ENCODE measurements at places on chromosomes 6 and 20.
A peak's percentile ranks its signal among the peaks of the same experiment; 100 is the strongest.

- DNase-seq = no peak
These were observed 130.0 kb upstream of the TCF21 start for GRCh38 chr6:133758815-133759335.

DNA sequence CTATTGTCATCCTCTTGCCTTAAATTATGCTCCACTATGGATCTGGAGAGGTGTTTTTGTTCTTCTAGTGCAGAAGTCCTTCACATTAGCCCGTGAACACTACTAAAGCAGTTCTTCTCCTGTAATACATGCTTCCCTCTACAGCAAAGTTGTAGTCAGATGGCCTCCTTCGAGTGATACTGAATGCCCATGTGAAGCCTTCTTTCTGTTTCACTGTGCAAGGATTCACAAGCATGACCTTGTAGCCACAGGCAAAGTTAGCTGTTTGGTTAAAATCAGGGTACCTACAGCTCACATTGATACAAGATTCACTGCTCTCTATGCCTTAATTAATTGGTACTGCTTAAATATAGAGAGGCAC lies 47.6 kb downstream of the ARHGAP18 start:
- no peak for DNase-seq

- DNase-seq = peak; percentile 39
These were observed 42.0 kb upstream of the LY86 start for GRCh38 chr6:6546318-6547109.

- DNase-seq = no peak
These were observed 133.1 kb downstream of the SOX4 start for GRCh38 chr6:21726676-21727075.

DNA sequence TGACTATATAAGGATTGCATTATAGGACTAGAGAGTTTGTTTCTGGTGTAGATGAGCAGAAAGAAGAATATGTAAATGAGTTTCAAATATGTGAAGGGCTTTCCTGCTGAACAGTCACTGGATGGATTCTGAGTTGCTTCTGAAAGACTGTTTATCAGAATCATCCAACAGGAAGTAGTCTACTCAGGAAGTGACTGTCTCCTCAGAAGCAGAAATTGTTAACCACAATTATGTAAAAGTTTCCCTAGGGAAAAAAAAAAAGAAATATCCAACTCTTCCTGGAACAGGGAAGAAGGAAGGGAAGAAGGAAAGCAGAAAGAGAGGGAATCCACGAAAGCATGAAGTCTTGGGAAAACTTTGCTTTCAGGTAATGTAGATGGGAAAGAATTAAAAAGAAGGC lies 138.9 kb downstream of the TENT5A start:
- no peak for DNase-seq

- DNase-seq = no peak
These were observed 27.0 kb upstream of the FRMD1 start for GRCh38 chr6:168105813-168106632.

DNA sequence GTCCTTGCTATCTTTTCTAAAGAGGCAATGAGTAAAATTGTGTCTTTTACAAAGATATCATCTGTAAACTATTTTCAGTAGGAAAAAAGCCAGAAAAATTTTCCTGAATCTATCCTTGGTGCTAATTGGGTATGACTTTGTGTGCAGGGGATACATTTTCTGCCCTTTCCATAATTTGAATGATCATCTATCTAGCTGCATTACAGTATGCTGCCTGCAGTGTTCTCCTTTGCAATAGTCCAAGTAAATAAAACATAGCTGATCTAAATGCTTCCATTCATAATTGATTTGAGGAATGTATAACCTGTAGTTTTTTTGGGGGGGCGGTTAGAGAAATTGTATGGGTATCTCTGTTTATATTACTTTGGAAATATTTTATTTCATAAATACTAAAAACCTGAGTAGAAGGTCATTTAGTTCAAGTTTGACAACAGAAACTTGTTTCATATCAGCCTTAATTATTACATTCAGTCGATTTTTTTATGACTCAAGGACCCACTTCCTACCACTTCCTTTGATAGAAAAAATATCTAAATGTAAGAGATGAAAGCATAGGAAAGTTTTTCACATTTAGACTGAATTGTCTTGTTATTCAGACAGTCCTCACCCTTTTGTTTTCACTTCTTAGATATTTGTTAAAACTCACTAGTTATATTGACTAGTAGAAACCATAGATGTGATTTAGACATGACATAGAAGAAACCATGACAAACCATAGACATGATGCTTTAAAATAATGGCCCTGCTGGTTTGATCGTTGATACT lies 75.3 kb downstream of the AIG1 start:
- no peak for DNase-seq

GRCh38 chr6:114020196-114020595 lies 49.2 kb upstream of the HDAC2 start:
- no peak for DNase-seq

DNA sequence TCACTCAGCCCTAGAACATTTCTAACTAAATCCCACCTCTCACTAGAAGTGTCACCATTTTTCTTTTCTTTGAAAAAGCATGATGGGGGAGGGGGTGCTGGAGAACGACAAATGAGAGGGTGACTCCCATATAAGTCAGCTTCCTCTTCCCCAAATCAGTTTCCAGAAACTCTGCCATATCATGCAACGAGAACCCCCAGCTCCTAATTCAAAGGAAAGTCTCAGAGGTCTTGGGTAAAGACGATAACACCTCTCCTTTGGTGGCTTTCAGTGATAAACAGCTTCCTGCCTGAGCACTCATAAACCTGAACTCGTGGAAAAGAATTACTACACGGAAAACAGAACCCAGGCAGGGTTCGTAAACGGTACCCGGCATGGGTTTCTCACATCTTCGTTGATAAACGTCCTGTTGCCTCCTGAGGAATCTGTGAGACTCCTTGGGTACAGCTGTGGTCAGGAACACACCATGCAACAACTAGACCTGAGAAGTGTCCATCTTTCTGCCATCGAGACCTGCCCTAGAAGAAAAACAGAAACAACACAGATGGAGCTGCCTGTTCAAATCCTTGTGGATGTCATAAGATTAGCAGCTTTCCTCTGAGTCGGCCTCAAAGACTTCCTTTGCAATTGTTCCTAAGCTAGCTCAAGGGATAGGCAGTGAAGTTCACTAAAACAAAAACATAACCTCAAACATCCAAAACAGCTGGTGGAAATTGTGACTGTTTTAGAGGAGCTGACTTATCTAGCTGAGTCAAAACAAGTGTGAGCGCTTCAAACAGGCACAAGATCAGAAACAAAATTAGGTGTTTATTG lies 185.8 kb upstream of the PRDM1 start:
- DNase-seq = peak; percentile 36

- DNase-seq = no peak
These were observed 25.5 kb downstream of the TTBK1 start for GRCh38 chr6:43268782-43269272.

- no peak for DNase-seq
These were observed 63.3 kb downstream of the DLL1 start for GRCh38 chr6:170227521-170227983.

DNA sequence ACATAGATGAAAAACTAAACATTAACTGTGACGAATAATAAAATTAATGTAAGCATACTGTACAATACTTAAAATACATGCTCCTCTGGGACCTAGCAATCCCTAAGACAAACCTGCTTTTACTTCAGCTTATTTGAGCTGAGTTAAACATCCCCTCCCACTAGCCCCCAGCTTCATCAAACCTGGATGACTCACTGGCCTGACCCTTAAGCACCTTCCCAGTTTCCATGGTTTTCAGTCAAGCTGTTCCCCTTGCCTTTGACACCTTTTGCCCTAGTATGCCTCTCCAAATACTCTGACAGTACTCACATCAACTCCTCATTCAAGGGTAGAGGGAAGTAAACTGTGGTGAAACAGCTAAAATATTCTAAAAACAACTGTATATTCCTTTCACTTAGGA lies 4.2 kb downstream of the ELOVL4 start:
- no peak for DNase-seq

DNA sequence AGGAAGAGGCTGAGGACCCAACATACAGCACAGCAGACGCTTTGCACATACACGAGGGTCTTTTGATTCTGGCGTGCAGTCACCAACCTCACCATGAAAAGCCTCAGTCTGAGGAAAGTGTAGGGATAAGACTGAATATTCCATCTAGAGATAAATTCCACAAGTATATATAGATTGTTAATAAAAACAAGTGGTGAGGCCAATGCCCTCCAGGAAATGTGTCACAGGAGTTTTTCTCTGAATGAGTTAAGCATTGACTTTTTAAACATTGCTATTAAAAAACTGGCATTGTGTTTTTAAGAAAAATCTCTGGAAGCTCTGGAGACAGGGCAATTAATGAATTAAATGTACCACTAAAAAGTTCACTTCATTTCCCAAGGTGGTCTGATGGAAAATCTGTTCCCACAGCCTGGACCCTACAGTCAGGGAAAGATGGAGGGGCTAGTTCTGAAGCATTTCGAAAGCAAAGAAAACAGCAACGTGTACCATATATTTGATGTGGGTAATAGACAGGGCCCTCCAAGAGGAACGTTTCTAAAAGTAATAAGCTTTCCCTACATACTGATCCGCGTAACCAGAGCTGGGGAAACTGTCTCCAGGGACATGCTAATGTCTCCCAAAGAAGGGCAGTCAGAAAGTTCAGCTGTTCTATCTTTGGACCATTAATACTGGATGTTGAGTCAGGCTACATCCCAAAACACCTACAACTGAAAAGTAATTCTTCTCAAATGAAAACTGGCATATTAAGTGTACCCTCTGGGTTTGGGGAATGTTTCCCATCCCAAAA lies 301.1 kb downstream of the FOXC1 start:
- DNase-seq = no peak

GRCh38 chr6:165732696-165733488 lies 69.9 kb upstream of the PDE10A start:
- DNase-seq = no peak

DNA sequence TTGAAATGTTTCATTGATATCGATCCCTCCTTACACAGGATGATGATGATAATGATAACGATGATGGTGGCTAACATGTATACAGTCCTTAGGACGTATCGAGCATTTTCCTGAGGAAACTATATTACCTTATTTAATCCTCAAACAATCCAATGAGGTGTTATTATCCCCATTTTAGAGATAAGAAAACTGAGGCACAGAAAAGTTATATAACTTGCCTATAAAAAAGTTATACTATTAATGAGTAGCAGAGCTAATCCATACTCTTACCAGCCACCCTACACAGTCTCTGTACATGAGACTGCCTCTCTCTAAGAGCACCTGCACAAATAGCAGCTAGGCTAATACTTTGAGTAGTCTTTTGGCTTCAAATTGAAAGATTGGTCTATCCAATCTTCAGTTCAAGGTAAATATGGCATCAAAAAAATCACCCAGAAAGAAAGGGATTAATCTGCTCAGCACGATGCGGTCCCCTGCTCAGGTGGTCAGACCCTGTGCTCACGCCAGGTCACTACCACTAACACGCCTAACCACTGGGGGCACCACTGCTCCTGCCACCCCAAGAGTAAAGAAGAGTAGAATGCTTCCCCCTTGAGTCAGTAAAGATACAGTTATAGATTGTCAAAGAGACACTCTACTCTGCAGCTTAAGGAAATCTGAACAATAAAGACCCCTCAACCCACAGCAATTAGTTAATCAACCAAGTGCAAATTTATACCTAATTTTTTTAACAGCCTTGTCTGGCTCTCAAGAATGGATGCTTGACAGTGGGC lies 15.0 kb downstream of the GABBR1 start:
- DNase-seq = peak; percentile 26

DNA sequence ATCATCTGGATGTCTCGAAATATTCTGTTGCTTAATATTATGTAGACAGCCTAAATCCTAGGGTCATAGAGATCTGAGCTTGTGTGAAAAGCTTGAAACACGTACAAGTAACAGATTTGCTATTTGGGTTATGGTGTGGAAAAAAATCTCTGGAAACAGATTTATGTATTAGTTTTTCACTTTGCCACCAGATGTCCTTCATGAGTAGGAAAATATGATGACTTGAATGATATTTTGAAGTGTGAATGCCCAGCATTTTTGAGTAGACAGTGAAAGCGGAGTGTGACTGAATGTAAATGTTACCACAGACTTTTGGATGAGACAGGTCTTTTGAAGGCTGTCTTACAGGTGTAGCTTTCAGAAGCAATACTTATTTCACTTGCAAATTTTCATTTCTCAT lies 4.2 kb upstream of the BMP6 start:
- DNase-seq = no peak

GRCh38 chr20:5065166-5065878 lies 54.4 kb downstream of the PCNA start:
- no peak for DNase-seq

GRCh38 chr6:105382496-105382895 lies 20.4 kb downstream of the PREP start:
- DNase-seq = no peak

DNA sequence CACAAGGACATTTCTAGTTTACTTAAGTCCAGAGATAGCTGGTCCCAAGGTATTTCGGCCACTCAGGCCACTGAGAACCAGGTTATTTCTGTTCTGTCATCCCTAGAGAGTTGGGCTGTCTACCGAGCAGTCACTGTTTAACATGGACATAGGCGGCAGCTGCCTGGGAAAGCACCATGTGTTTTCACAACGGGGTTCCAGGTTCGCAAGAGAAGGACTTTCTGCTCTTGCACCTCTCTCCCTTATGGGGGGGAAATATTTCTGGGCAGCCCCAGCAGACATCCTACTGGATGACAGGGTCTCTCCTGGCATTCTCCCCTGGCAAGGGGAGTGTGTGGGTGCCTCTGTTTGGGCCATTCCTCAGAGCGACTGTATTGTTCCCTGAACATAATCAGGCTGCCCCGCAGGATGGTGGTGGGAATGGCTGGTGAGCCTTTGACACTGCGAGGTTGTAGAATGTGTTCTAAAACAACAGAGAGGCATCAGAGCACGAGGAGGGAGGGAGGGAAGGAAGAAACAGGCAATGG lies 64.4 kb upstream of the DUSP22 start:
- DNase-seq = no peak

DNA sequence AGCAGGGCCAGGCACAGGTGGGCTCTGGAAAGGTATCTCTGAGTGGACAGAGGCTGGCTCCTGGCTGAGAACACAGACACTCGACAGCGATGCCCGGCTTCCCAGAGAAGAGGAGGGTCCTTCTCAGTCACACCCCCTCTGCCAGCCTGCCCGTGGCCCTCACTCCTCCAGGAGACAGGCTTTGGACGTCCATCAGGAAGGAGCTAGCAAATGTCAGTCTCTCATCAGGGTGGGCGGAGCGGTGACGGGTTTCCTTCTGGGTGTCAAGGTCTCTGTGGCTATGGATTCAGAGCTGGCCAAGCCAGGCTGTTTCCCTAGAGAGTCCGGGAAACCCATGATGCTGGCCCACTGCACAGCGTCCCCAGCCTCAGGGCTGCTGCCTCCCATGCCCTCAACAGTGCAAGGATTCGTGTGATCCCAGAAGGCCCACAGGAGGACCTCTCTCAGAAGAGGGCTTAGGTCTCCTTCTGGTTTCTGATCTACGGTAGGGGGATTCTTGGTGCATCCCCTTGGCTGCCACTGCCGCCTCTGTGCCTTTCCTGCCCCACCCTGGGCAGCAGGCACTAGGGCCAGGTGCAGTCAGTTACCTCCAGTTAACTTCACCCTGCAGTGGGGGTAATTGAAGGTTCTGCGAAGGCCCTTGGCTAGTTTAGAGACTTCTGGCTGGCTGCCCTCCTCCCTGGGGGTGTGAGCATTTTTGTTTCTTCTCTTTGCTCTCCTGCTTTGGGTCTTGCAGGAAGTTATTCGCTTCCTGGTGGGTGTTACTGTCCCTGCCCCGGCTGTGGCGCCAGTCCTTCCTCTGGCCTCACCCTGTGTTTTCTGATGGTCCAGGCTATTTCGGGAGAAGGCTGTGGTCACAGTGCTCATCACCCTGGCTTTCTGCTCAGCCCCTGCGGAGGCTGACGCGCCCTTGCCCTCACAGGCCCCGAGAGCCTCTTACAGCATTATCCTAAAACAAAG lies 80.2 kb downstream of the CDH4 start:
- no peak for DNase-seq

Data from activated CD4-positive, alpha-beta T cell treated with anti-CD3 and anti-CD28 coated beads for 36 hours (primary cell).